Activated T-cell treated with anti-CD3 and anti-CD28 coated beads, Interleukin-2, amount 50 U/mL, for 72 hours (primary cell): ENCODE measurements at places on chromosomes 3 and 15.

DNA sequence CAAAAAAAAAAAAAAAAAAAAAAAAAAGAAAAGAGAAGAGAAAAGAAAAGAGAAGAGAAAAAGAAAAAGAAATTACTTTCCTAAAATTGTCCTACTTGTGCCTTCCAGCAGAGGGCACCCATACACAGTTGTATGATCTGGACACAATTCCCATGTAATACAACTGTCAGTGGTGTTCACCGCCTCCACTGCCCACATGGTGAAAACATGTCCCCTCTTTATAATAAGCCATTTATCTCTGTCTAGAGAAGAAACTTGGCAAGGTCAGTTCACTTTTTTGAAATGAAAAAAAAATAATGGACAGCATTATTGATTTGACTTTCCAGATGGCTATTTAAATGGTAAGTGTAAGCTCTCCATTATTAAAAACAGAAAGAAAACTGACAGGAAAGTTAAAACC lies 459.4 kb downstream of the GBE1 start:
- H3K27ac ChIP-seq, result no peak overlapping the region
- no peaks in the 10 kb centered on the region for H3K27me3 ChIP-seq
- DNase-seq, result peak; percentile 1
- H3K36me3 ChIP-seq, result no peaks in the 10 kb centered on the region
- H3K4me3 ChIP-seq, result no peak overlapping the region

DNA sequence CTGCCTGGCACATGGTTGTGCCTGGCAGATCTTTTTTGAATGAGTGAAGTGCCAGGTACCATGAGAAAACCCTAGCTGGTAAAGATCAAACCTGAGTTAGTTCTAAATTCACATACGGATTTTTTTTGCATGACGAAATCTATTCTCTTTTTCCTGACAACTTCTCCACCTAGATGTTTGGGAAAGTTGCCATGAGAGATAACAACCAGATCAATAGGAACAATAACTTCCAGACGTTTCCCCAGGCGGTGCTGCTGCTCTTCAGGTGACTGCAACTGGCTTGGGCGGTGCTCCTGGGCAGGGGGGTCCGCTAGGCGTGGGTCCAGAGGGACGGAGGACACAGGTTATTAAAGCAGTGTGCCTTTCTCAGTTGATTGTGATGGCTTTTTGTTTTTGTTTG lies 71.8 kb downstream of the CHDH start:
- no peaks in the 10 kb centered on the region for H3K4me1 ChIP-seq
- H3K27ac ChIP-seq, result no peak overlapping the region
- H3K4me3 ChIP-seq, result no peak overlapping the region
- peaks cover 35% of the 10 kb centered on the region for H3K27me3 ChIP-seq
- H3K36me3 ChIP-seq, result no peaks in the 10 kb centered on the region

- H3K4me1 ChIP-seq, result peaks cover 78% of the 10 kb centered on the region
- H3K36me3 ChIP-seq, result no peaks in the 10 kb centered on the region
- H3K27ac ChIP-seq, result peak overlapping the region; percentile 51
- DNase-seq, result no peak
- peaks cover 21% of the 10 kb centered on the region for H3K27me3 ChIP-seq
- H3K4me3 ChIP-seq, result peak overlapping the region; percentile 66
Measured at GRCh38 chr3:71372911-71373637, 210.5 kb downstream of the FOXP1 start.

- no peak overlapping the region for H3K4me3 ChIP-seq
- no peaks in the 10 kb centered on the region for H3K36me3 ChIP-seq
- no peaks in the 10 kb centered on the region for H3K27me3 ChIP-seq
- peaks cover 5% of the 10 kb centered on the region for H3K4me1 ChIP-seq
Measured at GRCh38 chr15:64216730-64217428, 54.1 kb upstream of the PPIB start.

DNA sequence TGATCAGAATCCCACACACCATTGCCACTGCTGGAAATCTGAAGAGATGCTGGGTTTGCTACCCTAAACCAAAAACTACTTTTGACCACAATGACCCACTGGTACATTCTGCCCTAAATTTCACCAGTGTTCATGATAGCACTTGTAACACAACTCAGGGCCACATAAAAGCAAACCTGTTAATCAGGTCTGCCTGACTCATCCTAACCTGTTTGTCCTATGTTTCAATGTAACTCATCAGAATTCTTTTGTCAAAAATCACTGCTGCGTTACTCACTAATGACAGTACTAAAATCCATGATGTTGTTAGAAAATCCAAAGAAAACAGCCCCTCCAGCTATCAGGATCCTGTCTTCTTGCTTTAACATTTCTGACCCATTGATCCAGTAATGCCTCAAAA lies 55.6 kb upstream of the XCR1 start:
- H3K4me3 ChIP-seq, result no peak overlapping the region
- H3K27ac ChIP-seq, result no peak overlapping the region
- H3K27me3 ChIP-seq, result peaks cover 62% of the 10 kb centered on the region
- peaks cover 8% of the 10 kb centered on the region for H3K4me1 ChIP-seq

DNA sequence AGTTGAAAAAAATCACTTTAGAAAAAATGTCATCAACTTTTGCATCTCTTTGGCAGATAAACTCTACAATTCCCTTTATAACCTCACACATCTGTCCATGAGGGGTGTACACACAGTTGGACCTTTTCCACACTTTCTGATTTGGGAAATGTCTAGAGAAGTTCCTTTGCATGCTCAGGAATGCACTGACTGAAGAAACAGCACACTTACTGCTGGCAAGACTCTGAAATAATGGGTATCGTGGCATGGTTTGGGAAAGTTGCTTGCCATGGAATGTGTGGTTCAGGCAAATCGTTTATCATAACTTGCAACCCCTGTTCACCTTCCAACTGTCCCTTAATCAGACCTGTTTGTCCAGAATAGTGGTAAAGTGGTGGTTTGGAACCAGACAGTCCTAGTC lies 135.3 kb upstream of the TGFBR2 start:
- H3K27ac ChIP-seq, result no peak overlapping the region
- no peaks in the 10 kb centered on the region for H3K36me3 ChIP-seq
- H3K27me3 ChIP-seq, result no peaks in the 10 kb centered on the region
- no peak overlapping the region for H3K4me3 ChIP-seq
- H3K4me1 ChIP-seq, result peaks cover 32% of the 10 kb centered on the region

GRCh38 chr3:46316206-46316605 lies 37.7 kb upstream of the CCR2 start:
- H3K36me3 ChIP-seq, result peaks cover 6% of the 10 kb centered on the region
- no peak overlapping the region for H3K27ac ChIP-seq
- DNase-seq, result no peak
- no peaks in the 10 kb centered on the region for H3K4me1 ChIP-seq
- H3K4me3 ChIP-seq, result no peak overlapping the region

DNA sequence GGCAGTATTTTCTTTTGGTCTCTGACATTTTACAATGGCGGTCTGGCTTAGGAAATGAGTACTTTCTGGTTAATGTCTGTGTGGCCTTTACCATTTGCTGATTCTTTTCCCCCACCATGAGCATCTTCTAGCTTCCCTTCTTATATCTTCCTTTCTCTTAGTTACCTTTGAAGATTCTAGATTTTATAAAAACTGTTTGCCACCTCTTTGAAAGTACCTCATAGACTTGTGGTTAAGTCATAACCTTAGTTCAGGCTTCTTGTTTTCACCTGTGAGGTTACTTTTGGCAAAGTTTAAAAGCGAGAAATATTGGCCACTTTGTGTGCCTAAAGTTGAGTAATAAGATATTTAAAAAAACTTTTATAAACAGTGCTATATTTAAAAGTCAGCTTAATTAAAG lies 147.4 kb downstream of the FMN1 start:
- no peaks in the 10 kb centered on the region for H3K27me3 ChIP-seq
- no peak overlapping the region for H3K27ac ChIP-seq
- H3K36me3 ChIP-seq, result peaks cover 13% of the 10 kb centered on the region

GRCh38 chr3:37989821-37990480 lies 635 bp upstream of the VILL start:
- H3K36me3 ChIP-seq, result no peaks in the 10 kb centered on the region
- H3K27me3 ChIP-seq, result no peaks in the 10 kb centered on the region
- no peak for DNase-seq
- no peak overlapping the region for H3K4me3 ChIP-seq

- peak overlapping the region; percentile 4 for H3K27ac ChIP-seq
- no peaks in the 10 kb centered on the region for H3K36me3 ChIP-seq
- H3K27me3 ChIP-seq, result no peaks in the 10 kb centered on the region
- peaks cover 19% of the 10 kb centered on the region for H3K4me1 ChIP-seq
Measured at GRCh38 chr3:52446631-52447511, 2.0 kb upstream of the SEMA3G start.

- H3K27ac ChIP-seq, result no peak overlapping the region
- H3K4me1 ChIP-seq, result no peaks in the 10 kb centered on the region
- no peaks in the 10 kb centered on the region for H3K27me3 ChIP-seq
- H3K36me3 ChIP-seq, result no peaks in the 10 kb centered on the region
Measured at GRCh38 chr3:127083778-127084397, 101.0 kb downstream of the PLXNA1 start.

DNA sequence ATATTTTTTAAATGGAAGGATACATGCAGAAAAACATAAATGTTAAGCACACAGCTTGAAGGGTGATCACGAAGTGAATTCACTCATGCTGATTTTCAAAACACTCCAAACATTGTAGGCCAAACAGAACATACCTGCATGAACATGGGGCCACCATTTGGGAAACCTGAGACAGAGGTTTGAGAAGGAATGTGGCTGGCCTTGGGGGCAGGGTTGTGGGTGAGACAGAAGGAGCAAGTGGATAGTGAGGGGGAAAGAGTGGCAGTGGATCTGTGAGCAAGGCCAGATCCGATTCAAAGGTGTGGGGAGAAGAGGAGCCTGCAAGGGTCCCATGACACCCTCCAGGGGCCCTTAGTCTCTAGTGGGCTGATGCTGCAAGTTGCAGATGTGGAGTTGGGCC lies 94.9 kb downstream of the HMG20A start:
- H3K36me3 ChIP-seq, result no peaks in the 10 kb centered on the region
- H3K4me3 ChIP-seq, result no peak overlapping the region
- H3K27ac ChIP-seq, result no peak overlapping the region

DNA sequence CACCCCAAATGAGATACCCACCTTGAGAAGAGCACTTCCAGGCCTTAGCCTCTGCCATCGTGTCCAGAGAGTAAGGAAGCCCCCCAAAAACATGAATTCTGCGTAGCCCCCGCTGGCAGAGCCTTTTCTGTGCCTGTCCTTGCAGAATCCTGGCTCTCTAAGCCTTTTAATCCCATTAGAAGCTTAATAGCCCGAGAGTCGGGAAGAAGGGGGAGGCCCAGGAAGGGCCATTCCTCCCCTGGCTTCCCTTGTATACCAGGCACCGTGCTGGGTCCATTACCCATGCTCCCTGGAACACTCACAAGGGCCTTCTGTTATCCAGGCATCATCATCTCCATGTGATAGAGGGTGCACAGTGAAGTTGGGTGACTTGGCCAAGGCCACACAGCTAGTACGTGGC lies 7.1 kb downstream of the SPTBN5 start:
- no peaks in the 10 kb centered on the region for H3K27me3 ChIP-seq
- no peaks in the 10 kb centered on the region for H3K36me3 ChIP-seq
- H3K4me1 ChIP-seq, result peaks cover 9% of the 10 kb centered on the region
- H3K4me3 ChIP-seq, result no peak overlapping the region

DNA sequence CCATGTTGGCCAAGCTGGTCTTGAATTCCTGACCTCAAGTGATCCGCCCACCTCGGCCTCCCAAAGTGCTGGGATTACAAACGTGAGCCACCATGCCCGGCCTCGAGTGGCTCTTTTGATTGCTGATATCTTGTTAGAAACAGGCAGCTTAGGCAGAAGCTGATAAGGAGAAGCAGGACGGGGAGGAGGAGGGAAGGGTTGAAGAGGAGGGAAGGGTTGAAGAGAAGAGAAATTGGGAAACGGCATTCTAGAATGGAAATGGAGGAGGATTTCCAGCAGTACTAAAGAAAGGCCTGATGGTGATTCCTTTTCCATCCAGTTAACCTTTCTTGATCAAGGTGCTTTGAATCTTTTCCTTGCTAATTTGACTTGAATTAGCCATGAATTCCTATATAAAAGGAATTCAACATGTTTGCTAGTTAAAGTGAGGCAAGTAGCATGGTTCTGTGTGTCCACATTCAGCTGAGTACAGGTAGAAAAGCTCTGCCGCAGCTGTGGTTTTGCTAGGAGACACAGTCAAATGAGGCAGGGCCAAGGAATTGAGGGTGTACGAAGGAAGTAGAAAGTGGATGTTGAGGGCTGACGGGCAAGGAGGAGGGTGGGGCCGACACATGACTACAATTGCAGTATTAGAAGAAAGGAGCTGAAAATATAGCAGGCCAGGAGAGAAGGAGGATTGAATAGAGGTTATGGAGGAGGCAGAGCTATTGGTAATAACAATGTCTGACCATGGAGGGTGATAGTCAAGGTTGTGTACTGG lies 27.2 kb upstream of the ATP1B3 start:
- no peak overlapping the region for H3K27ac ChIP-seq
- no peaks in the 10 kb centered on the region for H3K4me1 ChIP-seq
- DNase-seq, result no peak
- H3K36me3 ChIP-seq, result no peaks in the 10 kb centered on the region
- H3K27me3 ChIP-seq, result no peaks in the 10 kb centered on the region

GRCh38 chr3:105505170-105505569 lies 138.5 kb downstream of the ALCAM start:
- H3K4me1 ChIP-seq, result no peaks in the 10 kb centered on the region
- H3K27me3 ChIP-seq, result no peaks in the 10 kb centered on the region
- H3K4me3 ChIP-seq, result no peak overlapping the region
- no peak overlapping the region for H3K27ac ChIP-seq
- no peaks in the 10 kb centered on the region for H3K36me3 ChIP-seq

DNA sequence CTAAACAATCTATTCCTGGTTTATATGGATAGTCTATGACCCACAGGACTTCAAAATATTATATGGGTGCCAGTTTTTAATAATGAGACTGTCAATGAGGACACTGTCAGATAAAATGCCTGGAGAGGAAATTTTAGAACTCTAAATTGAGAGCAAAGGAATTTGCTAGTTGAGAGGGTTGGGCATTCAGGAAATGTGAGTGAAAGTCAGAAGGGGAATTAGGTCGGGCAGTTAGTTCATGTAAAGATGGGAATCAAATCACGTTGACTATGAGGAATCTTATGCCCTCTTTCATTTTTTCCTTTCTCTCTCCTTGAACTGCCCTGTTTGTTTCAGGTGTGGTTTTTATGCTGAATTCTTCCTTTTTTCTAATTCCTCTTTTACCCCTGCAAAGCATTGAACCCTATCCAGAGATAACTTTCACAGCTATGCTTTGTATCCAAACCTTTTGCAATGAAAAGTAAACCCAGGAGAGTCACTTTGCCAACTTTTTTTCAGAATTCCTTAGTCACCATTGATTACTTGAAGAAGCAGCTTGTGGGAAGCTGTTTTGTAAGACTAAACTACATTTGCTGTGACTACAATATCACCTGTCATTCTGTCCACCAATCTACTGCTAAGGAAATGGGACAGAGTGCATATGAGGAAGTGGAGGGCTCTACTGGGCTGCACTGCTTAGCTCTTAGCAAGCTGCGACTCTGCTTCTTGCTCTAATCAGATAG lies 27.8 kb downstream of the CHP1 start:
- DNase-seq, result no peak
- no peaks in the 10 kb centered on the region for H3K4me1 ChIP-seq
- no peak overlapping the region for H3K4me3 ChIP-seq
- no peaks in the 10 kb centered on the region for H3K27me3 ChIP-seq
- H3K36me3 ChIP-seq, result no peaks in the 10 kb centered on the region

DNA sequence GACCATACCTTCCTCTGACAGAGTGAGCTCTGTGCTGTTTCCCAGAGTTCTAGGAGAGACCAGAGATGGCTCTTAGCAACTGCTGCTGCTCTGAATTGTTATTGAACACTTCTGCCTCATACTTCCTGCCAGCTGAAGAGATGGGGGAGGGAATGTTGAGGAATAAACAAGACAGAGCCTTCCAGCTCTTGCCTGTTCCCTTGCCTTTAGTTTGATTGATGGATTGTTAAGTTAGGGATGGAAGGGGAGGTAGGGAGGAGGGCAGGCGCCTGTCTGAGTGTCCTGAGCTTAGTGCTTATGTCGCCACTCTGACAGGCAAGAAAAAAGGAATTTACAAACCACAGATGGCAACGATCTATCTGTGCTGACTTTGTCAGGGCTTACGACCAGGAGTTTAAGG lies 42.8 kb downstream of the ZNF609 start:
- H3K36me3 ChIP-seq, result peaks cover 7% of the 10 kb centered on the region
- peaks cover 82% of the 10 kb centered on the region for H3K4me1 ChIP-seq
- H3K4me3 ChIP-seq, result peak overlapping the region; percentile 1
- H3K27ac ChIP-seq, result peak overlapping the region; percentile 52
- H3K27me3 ChIP-seq, result no peaks in the 10 kb centered on the region
- no peak for DNase-seq
